Hippocampal formation (tissue), 2 donors: ENCODE measurements at places on chromosomes 1 and 21.

- no peak for DNase-seq
Observed at GRCh38 chr1:23558140-23558871, 995 bp downstream of the ID3 start.

- no peak for DNase-seq
Observed at GRCh38 chr1:56036479-56036878, 542.9 kb downstream of the PLPP3 start.

DNA sequence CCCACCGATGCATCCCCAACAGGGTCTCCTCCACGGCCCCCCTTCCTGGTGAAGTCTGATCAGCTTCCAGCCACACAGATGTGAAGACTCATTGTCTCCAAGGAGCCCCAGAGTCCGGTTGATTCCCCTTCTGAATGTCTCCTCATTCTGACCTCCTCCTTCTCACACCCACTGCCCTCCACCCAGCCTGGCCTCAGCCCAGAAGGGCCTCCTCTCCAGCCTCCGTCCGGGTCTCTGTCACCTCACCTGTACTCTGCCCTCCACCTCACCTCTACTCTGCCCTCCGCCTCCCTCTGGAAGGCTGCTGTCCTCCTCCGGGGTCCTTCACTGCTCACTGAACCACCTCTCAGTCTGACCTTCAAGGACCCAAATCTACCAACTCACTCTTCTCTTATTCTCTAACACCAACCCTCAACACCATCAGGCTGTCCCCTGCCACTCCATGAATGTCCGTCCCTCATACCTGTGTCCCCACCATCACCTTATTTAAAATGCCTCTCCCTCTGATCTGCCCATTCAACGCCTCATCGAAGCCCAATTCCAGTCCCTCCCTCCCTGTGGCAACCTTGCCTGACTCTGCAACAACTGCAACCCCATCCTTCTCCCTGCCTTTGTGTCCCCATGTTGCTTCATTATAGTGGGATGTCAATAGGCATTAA is 201.2 kb downstream of the TOMM20 start:
- no peak for DNase-seq

- no peak for DNase-seq
Observed at GRCh38 chr1:41835485-41835884, 83.2 kb downstream of the HIVEP3 start.

DNA sequence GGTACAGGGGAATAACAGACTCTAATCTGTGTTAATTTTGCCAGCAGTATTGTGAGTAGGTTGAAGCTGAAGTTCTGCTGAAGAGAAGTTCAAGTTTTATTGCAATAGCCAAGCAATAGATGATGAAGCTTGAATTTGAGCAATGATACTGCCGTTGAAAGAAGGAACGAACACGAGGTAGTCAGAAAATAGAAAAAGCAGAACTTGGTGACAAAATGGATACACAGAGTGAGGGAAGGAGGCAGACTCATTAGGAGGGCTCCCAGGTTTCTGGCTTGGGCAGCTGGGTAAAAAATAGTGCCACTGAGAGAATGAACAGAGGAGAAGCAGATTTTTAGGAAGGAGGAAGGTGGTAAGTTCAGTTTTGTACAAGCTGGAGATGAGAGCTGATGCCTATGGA is 22.3 kb upstream of the AGO1 start:
- DNase-seq = no peak

GRCh38 chr1:87963556-87963955 is 634.9 kb downstream of the LMO4 start:
- no peak for DNase-seq

DNA sequence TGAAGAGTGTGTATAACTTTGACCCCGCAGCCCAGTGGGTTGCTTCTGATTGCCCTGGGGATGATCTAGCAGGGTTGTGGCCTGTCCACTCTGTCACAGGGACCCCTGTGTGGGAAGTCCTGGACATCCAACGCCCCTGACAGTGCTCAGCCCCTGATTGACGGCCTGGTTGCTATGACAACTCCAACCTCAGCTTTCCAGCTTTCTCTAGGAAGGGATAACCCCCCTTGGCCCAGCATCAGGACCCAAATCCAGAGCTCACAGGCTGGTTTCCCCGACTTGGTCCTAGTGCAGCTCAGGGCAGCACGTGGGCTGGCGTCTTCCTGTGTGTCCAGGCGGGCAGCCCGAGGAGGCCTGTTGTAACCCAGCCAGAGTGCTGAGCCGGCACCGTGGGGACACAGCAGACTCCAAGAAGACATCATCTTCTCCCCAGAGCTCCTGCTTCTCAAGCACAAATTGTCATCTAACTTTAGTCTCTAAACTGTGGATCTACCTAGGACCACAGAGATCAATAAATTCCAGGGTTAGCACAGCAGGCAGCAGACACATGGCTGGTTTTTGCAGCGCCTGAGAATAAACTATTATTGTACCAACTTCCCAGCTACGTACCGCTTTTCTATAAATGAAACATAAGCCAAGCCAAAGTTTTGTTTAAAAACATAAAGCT is 18.9 kb upstream of the PDXK start:
- DNase-seq = no peak

DNA sequence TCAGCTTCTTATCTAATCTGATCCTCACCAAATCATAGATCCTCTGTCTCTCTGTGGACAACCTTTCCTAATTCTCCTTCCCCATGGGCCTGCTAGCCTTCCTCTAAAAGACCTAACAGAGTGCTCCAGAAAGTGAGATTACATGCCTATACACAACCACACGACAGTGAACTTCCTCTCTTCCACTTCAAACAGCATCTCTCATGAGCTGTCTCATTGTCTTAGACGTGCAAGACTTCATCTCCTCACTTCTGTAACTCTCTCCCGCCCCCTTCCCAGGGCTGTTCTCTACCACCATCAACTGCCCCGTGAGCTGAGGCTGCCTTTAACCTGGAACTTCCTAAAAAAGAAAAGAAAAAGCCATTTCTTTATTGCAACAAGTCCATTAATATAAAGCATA is 14.1 kb upstream of the A3GALT2 start:
- DNase-seq = no peak

GRCh38 chr1:184509105-184509504 is 122.3 kb downstream of the C1orf21 start:
- no peak for DNase-seq

- no peak for DNase-seq
Observed at GRCh38 chr1:193348769-193349535, 162.5 kb upstream of the B3GALT2 start.

GRCh38 chr1:194786027-194786426 is 1599.6 kb upstream of the B3GALT2 start:
- no peak for DNase-seq

- no peak for DNase-seq
Observed at GRCh38 chr1:42332877-42333276, 2.2 kb downstream of the FOXJ3 start.

DNA sequence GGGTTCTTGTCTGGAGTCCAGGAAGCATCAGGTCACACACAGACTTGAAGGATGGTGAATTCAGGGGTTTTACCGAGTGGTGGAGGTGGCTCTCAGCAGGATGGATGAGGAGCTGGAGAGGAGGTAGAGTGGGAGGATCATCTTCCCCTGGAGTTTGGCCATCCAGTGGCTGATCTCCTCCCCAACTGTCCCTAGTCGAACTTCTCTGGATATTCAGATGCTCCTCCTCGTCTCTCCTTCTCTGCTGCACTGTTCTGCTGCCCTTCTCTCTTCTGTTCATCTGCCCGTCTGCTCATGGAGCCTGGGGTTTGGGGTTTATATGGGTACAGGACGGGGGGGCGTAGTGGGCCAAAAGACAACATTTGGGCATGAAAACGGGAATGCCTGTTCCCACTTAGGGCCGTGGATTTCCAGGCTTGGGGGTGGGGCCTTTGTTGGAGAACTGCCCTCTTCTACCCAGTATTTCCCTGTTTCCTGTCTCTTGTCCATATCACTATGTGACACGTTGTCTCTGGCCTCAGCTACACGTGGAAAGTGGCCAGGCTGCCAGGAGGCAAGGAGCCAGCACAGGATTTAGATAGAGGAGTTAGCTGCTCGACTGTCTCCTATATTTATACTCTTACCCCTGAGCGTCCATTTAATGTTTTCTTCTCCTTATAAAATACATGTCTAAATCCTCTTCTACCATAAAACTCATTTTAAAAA is 76.7 kb downstream of the SIPA1L2 start:
- DNase-seq = no peak

DNA sequence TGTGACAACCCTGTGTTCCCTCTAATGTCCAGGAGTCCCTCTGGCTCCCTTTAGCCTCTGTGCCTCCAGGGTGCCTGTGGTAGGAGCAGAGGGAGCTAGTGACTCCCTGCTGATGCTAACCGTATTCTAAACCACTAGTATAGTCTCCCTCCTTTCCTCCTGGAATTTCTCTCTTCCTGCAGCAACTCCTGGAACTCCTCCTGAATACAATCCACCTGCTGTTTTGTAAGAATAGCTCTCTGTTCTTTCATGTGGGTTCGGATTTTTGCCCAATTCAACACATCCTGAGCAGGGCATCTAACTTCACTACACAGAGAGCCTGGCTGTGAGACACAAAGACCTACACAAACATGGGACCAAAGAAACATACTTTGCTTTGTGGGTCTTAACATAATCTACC is 107.9 kb downstream of the RUNX1 start:
- no peak for DNase-seq

- DNase-seq = no peak
Observed at GRCh38 chr1:174367892-174368291, 79.9 kb upstream of the GPR52 start.

- DNase-seq = no peak
Observed at GRCh38 chr1:15584489-15585363, at the start of gene AGMAT. Gene AGMAT, minus strand, starts transcription at chr1:15585051. Its CDS starts 84 bp downstream, at chr1:15584967.

DNA sequence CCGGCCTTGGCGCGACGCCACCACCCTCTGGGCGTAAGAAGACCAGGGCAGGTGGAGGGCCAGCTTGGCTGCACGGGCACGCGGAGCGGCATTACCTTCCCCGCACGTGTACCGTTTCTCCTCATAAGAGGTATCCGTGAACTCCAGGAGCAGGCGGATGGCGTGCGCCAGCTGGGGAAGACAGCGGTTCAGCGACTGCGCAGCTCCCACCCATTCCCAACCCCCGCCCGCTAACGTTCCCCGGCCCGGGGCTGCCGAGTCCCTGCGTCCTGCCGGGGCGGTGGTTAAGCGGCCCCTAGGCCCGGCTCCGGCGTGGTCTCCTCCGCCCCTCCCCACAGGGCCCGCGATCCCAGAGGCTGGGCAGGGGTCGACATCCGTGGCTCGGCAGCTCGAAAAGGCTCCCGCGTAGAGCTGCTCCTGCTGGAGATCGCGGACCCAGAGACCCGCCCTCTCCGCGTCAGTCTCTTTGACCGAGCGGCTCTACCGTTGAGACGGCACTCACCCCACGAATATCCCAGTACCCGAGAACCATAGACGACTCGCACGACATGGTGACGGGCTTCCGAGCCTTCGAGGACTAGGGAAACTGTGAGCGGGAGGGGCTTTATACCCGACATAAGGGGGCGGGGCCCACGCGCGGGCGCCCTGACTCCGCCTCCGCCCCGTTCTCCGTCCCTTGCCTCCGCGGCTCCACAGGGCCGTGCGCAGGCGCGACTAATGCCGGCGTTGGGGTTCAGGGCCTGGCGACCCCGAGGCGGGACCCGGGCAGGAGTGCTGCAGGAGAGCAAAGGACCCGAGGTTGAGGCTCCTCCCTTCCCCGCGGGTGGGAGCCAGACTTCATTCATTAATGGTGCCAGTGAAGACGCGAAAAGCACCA is 862 bp downstream of the GSTM3 start:
- peak; percentile 39 for DNase-seq

- DNase-seq = no peak
Observed at GRCh38 chr1:108850929-108851328, 6.0 kb downstream of the AKNAD1 start.

GRCh38 chr1:27719286-27720251 is 6.2 kb upstream of the FAM76A start:
- DNase-seq = no peak

- no peak for DNase-seq
Observed at GRCh38 chr1:113244112-113244820, 146.0 kb upstream of the MAGI3 start.

DNA sequence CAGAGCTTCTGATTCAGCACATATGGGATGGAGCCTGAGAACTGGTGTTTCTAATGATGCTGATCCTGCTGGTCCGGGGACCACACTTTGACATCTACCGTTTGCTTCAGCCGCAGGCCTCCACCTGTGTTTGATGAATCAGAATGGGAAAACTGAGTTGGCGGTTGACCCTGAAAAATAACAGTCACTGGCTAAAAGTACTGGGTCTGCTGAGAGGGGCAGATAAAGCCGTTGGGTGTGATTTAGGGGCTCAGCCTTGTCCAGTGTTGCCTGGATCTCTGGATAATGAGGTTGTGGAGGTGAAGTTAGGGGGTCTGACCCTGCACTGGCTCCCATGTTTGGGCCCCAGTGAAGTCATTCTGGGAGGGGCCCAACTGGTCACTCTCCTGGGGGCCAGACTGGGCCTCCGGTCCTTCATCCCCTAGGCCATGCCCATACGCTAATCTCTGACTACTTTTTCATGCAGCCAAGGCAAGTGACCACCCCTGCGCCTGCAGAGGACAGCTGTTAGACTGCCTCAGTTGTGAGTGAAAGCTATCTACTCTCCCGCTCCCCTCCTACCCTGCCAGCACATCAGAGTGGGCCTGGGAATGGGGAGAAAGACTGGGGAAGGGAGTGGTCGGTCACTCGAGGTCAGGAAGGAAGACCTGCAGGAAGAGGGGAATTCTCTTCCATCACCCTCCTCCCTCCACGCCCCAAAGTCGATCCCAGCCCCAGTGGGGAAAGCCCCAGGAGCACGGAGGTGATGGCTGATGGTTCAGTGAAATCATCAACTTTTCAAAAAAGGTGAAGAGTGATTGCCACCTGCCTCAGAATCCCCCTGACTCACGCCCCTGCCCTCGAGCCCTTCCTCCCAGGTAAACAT is 27.7 kb downstream of the VASH2 start:
- DNase-seq = no peak

DNA sequence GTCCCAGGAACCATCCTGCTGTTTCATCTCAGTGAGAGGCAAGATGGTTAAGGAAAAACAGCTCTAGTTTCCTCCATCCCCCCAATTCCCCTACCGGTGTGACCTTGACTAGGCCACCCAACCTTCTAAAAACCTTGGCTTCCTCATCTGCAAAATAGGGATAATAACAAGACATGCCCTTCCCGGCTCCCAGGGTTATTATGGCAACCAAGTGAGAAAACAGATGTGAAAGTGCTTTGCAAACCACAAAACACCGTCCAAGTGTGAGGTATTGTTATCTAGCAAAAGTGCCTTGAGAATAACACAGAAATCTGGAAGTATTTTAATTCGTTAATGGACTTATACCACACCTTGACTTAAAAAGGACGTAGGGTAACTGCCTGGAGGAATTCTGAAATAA is 62.7 kb downstream of the ITPKB start:
- DNase-seq = no peak
